ENCODE measurements at places on chromosomes 7 and 10. TPM values are rescaled to one million over a fixed set of nuclear protein-coding genes. Genes with fewer than 3 reads are reported as not detected.

DNA sequence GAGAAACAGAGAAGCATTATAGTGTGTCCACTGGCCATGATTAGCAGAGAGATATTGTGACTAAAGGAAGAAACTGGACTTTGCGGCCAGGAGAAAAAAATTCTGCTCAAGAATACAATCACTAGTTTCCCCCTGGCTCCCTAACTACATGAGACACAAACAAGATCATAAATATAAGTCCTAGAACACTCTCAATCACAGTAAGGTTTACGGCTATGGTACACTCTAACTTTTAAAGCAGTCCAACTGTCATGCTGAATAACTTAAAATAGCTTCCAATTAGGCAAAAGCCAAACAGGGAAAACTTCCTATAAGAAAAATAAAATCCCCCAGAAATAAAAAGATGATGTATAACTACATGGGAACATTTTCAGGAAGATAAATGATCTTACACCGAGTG, 132.1 kb downstream of the STRA8 start:
- DNase-seq: no peak

APBB1IP gene
- not detected for total RNA-seq

KCNIP2 gene
- total RNA-seq: 5.1 TPM

DNA sequence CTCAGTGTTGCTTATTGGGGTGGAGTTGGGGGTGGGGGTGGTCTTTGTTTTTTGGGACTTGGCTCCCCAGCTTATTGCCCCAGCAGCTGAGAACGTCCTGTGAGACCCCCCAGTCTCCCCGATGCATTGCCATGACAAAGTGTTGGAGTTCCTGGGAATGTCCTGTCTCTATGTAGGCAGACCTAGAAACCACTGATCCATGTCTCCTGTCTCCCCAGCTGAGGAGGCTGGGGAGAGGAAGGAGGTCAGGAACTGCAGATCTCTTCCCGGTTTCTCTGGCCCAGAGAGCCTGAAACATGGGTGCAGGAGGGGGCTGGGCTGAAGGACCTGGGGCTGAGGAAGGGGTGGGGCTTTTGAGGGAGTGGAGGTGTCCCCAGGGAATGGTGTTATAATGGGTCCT, 80.2 kb upstream of the GTF2IRD1 start:
- no peak for DNase-seq

- DNase-seq: no peak
Measured at GRCh38 chr10:31381766-31382316, 62.8 kb downstream of the ZEB1 start.

- peak; percentile 61 for DNase-seq
Measured at GRCh38 chr10:9302140-9302746, 1247.8 kb downstream of the GATA3 start.

DNA sequence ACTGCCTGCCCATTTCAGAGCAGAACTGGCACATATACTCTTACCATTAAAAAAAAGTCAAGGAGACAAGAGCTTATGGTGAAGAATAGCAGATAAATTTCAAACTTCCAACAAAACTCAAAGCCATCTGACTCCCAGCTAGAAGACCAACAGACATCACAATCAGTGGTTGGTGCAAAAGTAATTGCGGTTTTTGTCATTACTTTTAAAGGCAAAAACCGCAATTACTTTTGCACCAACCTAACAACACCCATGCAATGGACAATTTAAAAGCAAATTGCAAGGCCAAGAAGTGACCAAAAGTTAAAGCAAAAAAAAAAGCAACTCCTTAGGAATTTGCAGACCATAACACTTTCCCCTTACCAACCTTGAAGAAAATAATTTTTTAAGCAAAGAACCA, 18.8 kb downstream of the GLI3 start:
- DNase-seq: no peak

GRCh38 chr7:100516135-100516812, 22.7 kb upstream of the AGFG2 start:
- peak; percentile 79 for DNase-seq

- peak; percentile 96 for DNase-seq
Measured at GRCh38 chr10:70866424-70866823, 21.9 kb downstream of the PCBD1 start.

MAGI2 gene
- 1.6 TPM for total RNA-seq

GRCh38 chr7:42232275-42232674, 4.7 kb downstream of the GLI3 start:
- DNase-seq: no peak

COL28A1 gene
- 0.83 TPM for total RNA-seq

GRCh38 chr10:90604636-90605035, 253.2 kb downstream of the HTR7 start:
- no peak for DNase-seq

DNA sequence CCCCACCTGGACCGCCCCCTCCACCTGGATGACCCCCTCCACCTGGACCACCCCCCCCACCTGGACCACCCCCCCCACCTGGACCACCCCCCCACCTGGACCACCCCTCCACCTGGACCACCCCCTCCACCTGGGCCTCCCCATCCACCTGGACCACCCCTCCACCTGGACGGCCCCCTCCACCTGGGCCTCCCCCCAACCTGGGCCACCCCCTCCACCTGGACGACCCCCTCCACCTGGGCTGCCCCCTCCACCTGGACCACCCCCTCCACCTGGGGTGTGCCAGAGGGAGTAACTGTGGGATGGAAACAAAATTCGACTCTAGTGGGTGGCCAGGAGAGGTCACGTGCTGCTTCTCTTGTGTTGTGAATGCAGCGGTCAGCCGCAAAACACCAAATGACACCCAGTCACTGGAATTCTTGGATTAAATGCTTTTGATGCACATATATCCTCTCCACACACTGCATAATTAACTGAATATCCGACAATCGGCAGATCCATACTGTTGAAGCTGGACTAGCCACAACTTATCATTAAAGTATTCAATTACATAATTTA, 316.7 kb downstream of the PTPRN2 start:
- no peak for DNase-seq

DNA sequence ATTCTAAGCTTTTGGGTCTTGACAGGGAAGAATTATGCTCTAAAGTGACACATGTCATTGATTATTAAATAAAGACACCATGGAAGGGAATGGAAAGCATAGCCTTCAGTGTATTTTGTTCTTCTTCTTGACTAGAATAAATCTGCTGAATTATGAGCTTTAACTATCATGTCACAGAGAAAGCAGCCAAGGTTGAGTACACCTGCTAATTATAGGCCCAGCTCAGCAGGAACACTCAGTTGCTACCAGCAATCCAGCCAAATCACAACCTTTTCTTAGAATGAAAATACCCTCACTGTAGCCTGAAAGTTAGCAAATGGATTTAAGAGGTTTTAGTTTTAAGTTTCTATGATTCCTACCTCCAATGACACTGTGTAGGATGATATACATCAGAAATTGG, 225.3 kb upstream of the RHOBTB1 start:
- no peak for DNase-seq
